ENCODE measurements at places on chromosomes 1 and 21.

DNA sequence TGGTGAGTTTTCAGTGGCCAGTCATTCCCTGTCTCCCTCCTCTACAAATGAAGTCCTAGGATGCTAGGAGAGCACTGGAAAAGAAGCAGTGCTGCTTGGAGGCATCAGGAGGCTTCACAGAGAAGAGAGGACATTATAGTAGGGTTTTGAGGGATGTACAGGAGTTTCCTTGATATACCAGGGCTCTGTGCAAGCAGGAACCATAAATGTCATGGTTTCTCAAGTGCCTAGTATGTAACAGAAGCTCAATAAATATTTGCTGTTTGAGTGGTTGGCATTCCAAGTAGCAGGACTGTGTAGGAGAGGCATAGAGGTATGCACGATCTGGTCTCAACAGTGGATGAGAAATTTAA, 133.5 kb upstream of the WNT4 start:
- no peak for DNase-seq

GRCh38 chr1:13619909-13620308, 36.3 kb downstream of the PDPN start:
- peak; percentile 15 for DNase-seq

GRCh38 chr21:42237577-42237976, 18.6 kb downstream of the ABCG1 start:
- no peak for DNase-seq

DNA sequence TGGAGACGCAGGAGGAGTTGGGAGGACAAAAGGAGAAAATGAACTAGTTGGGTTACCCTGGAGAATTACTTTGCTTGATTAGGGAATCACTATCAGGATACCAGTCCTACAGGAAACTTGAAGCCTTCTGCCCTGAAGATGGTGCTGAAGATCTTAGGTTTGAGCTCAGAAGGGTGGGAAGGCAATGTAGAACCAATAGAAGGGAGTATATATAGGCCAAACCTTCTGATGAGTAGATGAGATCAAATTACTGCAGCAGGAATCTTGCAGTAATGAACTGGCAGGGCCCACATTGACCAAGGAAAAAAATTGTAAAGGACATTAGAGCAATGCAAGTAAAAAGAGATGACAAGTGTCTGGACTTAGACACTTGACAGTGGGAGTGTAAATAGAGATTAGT, 116.3 kb upstream of the CACYBP start:
- DNase-seq, result peak; percentile 17

DNA sequence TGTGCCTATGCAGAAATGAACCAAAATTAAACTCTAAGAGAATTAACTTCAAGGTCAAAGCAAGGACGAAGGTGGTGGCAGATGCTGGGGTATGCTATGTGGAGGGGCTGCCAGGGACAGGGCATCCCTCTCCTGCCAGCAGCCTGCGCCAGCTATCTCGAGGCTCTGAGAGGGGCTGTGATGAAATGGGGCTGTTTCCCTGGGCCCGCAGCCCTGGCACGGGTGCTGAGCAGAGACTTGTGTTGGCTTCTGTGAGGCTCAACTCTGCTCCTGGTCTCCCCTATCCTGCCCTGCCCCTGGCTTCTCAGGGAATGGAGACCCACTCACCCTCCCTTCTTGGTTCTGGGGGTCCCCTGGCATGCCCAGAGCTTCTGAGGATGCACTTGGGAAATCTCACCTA, 41.9 kb upstream of the TIAM1 start:
- DNase-seq, result no peak

DNA sequence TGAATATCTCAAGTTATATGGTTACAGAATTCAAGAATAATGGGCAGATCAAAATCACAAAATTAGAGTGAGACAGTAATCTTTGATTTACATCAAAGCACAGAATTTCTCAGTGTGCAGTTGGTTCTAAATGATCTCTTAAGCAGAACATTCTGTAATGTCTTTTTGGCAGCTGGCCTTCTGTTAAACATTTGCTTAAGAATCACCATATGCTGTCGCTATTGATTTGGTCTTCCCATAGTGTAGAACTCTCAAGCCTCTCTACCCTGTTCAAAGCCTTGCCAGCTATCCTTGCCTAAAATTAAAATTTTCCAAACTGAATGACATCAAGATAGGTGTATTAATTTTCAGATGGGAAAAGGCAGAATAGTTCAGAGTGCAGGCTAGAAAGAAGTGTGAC, 38.9 kb upstream of the ERO1B start:
- no peak for DNase-seq

GRCh38 chr1:22153660-22154437, 11.0 kb upstream of the WNT4 start:
- no peak for DNase-seq

GRCh38 chr1:27021354-27022031, 8.8 kb upstream of the TENT5B start:
- DNase-seq, result no peak

DNA sequence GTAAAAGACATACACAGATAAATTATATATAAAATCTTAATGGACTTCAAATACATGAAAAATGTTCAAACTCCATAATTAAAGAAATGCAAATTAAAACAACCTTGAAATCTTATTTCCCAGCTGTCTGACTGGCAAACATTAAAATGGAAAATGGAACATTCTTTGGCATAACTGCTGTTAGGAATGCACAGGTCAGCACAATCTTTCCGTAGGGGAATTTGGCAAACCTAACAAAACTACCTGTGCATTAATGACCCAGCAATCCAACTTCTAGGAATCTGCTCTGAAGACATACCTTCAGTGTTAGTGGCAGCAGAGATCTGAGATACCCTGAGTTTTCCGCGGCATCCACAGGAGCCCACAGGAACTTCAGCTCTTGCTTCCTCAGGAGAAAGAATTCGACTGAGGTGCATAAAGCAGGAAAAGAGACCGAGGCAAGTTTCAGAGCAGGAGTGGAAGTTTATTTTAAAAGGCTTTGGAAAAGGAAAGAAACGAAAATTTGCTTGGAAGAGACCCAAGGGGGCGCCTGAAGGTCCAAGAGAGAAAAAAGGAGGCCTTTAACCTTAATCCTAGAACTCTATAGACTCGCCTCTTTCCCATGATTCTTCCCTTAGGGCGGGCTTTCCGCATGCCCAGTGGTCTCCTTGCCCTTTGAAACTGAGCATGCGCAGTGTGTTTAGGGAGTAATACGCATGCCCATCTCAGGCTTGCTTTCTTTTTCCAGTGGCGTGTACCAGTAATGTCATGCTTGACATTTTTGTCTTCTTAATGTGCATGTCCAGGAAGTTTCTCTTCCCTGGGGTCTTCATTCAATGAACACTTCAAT, 24.8 kb downstream of the LYPD8 start:
- DNase-seq, result no peak

GRCh38 chr1:150259217-150259616, 1.6 kb downstream of the CA14 start:
- no peak for DNase-seq

- no peak for DNase-seq
These were observed 22.6 kb upstream of the ASAP3 start for GRCh38 chr1:23506376-23507107.

DNA sequence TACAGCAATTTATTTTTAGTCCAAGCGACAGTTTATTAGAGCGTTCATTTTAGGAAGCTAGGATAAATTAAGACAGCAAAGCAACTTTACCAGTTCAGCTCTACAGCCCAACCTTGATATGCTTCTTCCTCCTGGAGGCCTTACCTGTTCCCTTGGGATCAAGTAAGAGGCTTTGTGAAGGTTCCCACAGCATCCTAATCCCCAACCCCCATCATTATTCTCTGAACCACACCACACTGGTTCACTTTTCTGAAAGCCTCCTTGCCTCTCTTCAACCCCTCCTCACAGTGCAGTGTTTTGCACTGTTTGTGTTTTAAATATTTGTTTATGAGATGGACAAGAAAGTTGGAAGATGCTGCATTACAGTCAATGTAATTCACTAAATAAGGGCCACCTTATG, 126.3 kb upstream of the CXADR start:
- no peak for DNase-seq

DNA sequence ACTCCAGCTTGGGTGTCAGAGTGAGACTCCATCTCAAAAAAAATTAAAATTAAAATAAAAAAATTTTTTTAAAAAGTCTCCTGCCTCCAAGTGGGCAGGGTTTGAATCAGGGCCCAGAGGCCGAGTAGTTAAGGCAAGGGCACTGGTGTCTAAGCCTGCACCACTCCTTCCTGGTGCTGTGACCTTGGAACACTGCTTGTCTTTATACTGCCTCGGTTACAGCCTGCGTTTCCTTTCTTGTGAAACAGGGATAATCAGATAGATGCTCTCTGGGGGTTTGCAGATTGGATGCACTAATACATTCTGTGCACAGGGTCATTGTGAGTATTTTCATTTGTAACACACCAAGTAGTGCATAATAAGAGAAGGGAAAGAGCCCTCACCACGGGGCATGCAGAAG, 58.4 kb upstream of the EFHD2 start:
- DNase-seq, result no peak

DNA sequence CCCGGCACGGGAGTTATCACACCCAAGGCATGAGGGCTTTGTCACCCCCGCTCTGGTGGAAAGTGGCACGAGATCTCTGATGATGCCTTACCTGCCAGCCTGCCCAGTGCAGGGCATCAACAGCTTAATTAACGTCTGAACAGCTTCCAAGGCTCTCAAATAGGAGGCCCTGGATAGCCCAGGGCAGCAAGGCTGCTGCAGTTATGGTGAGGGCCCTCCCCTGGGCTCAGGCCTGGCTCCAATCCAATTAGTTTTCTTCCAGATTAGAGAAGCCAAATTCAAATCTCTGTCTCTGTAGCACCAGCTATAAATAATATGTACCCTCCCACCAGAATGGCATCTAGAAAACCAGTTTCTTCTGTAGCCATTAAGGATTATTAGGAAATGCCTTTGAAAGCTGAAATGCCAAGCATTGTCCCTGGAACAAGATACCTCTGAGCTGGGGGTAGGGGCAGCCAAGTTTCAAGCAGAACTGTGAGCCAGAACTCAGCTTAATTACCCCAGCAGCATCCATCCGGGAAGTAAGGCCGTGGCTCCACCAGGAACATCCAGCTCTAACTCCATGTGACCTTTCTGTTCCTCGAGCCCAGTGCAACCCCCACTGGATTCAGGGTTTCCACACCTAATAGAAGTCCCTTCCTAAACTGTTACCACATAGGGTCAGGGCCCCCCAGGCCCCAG, 12.5 kb downstream of the QSOX1 start:
- DNase-seq, result no peak

DNA sequence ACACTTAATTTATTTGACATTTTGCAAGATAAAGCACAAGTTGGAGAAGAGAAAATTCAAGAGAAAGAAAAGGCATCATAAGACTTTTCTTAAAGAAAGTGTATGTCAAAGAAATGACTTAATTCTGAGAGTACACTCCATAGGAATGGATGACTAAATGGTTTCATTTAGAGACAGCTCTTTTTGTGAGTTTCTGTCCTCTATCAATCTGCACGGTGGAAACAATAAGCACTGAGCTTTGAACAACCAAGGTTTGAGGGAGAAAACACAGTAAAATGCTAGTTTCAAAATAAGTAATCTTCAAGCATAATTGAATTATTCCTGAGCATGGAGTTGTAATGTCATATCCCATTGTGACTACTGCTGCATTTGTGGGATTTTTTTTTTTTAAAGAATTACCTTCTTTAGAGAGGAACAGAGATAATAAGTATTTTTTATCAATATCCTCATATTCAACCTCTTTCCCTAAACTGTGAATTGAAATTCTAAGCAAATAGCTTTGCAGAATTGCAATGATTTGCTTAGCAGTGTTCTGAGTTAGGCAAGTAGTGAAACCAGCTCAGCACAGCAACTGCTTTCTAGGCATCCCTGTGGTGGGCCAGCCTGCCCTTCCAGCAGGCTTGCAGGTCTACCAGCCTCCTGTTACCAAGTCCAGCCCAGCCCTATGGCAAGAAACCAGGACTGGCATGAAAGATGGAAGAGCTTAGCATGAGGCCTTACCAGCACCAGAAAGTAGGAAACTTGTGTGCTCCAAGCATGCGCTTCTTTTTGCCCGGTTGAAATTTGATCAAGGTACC, 38.2 kb downstream of the KCNJ6 start:
- no peak for DNase-seq

DNA sequence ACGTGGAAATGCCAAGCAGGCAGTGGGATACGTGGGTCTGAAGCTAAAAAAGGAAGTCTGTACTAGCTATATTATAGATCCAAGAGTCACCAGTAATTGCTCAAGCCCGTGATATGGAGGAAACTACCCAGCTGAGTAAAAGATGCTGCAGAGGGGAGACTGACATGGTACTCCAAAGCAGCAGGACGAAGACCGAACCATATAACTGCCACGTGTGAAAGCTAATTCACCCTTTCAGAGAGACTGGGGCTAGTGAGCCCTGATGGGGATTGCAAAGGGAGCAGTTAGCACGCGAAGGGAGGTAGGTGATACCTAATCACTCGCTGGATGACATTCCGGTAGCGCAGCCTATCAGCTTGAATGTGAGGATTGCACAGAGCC, 316 bp downstream of the AP4B1 start:
- DNase-seq, result peak; percentile 60

Measured in RWPE1 (cell line).